ENCODE measurements at places on chromosomes 3 and 15.

GRCh38 chr15:27396996-27397395, 426.0 kb downstream of the GABRG3 start:
- DNase-seq, result no peak

DNA sequence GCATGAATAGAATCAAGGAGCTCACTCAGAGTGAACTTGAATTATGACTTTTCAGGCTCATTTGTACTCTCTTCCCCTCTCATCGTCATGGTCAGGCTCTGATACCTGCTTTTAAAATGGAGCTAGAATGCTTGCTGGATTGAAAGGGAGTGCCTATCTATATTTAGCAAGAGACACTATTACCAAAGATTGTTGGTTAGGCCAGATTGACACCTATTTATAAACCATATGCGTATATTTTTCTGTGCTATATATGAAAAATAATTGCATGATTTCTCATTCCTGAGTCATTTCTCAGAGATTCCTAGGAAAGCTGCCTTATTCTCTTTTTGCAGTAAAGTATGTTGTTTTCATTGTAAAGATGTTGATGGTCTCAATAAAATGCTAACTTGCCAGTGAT, 9.6 kb downstream of the CCNDBP1 start:
- DNase-seq, result no peak

DNA sequence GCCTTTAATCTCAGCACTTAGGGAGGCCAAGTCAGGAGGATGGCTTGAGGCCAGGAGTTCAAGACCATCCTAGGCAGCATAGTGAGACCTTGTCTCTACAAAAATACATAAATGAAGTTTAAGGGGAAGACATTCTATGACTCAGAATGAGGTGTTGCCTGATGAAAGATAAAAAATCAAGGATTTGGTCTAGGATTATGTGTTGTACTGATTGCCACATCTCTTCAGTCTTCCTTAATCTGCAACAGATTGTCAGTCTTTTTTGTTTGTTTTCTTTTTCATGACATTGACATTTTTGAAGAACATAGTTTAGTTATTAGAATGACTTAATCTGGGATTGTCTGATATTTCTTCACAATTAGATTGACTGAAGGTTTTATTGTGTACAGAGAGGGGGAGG, 26.3 kb upstream of the DPPA4 start:
- DNase-seq, result no peak

- no peak for DNase-seq
Observed at GRCh38 chr15:73926219-73927002, at the start of gene LOXL1. Gene LOXL1 (plus strand): TSS chr15:73926462. CDS start chr15:73926784, 322 bp downstream.

GRCh38 chr3:173785004-173785403, 387.5 kb downstream of the NLGN1 start:
- no peak for DNase-seq
